Effector CD8-positive, alpha-beta T cell (primary cell): ENCODE measurements at places on chromosomes 6 and 20.

- no peak for DNase-seq
These were observed 7.2 kb upstream of the PFDN4 start for GRCh38 chr20:54200487-54201267.

DNA sequence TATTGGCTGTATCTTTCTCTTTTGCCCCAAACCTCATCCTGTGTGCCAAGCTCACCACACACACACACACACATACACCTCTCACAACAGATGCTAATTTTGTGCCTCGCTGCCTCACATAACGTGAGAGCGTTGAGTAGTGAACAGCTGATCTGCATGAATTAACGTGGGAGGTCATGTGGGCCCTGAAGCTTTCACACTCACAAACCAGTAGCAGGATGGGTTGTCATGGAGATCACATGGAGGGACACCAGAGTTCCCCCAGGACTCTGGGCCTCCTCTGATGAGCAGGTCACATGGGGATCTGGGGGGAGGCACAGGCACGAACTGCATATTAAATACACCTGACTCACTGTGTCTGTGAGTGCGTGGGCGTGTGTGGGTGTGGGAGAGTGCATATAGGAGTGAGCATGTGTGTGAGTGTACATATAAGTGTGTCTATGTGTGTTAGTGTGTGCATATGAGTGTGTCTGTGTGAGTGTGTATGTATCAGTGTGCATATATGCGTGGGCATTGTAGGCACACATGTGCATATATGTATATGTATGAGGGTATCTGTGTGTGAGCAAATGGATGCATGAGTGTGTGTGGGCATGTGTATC, 62.7 kb upstream of the SULF2 start:
- no peak for DNase-seq

DNA sequence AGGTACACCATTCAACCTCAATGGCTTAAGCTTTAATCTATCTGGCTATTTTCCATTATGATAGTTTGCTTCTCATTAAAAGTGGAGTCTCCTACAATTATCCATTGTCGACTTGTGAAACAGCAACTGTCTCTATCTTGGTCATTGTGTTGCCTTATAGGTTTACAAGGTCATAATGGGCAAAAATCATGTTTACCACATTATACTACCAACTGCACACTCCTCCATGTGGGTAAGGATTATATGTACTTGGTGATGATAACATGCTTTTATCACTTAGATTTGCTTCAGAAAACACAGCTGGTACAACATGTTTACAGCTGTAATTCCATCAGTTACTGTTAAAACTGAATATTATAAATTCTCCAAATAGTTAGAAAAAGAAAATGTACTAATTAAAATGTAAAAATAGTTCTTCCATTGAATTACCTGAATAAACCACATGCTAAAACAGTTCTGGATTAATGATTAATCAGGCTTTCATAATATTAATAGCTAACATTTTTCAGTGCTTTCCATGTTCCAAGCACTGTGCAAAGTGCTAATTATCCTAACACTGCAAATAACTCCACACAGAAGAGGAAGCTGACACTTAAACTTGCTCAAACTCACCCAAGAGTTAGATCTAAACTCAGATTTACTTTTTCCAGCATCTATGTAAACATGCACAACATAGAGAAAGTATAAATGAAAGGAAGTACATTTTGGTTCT, 96.7 kb downstream of the OGFRL1 start:
- no peak for DNase-seq

DNA sequence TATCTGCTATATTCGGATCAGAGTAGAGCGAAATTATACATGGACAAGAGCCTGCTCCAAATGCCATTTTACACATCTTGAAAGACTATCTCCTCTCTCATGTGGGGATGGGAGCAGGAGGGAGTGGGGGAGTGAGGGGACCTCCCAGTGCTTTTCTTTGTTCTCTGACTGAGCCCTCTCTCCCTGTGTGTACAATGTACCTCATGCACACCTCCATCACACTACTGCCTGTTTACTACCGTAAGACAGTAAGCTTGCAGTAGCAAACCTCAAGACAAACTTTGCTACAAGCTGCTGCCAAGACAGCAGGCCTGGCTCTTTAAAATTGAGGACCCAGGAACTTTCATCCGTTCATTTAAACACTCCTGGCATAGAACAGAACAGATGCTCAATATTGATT, 7.2 kb downstream of the NHSL1 start:
- DNase-seq: no peak

DNA sequence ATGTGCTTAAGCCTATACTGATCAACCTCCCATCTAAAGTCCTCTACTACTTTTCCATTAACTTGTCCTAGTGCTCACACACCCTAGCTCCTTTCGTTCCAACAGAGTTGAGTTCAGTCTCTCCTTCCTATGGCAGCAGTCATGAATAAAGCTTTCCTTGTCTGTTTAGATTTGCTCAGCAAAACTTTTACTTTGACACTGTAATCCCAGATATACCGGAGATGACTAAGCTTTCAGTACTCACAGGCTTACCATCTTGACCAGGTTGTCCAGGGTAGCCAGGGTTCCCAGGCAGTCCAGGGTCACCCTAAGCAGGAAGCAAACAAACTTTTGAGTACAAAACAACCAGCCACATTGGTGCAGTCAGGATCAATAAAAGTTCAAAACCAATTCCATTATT, 90.7 kb downstream of the COL21A1 start:
- DNase-seq: no peak

DNA sequence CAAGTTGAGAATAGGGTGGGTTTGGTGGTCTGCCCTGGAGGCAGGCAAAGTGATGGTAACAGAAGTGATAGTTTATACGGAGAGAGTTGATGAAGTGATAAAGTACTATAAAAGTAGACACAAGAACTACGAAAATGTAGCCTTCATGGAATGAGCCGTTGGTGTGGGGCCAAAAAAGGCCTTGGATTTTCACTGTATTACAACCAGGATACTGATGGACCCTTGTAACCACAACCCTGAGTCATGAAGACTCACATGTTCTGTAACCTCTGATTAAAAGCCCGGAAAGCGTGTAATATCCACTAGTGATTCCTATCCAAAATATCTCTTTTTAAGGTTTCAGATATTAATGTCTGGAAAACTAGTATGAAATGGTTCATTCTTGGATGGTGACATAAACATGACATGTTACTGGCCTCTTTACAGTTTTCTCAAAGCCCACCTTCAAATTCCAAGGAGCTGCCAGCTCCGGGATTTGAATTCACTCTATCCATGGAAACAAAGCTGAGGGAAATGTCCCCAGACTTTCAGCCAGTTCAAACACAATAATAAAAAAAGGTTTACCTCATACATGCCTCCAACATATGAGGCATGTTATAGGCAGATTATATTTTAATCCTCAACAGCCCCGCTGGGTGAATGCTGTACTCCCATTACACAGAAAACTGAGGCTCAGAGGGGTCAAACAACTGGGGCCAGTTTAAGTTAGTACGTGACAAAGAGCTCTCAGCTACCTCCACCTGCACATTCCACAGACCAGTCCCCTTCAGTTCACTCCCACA, 55.4 kb downstream of the MRPL14 start:
- DNase-seq: no peak

GRCh38 chr6:160919723-160920440, 71.7 kb upstream of the MAP3K4 start:
- DNase-seq: no peak

- no peak for DNase-seq
These were observed 334.4 kb downstream of the TFAP2B start for GRCh38 chr6:51153109-51153508.

GRCh38 chr20:46108435-46108841, 9.7 kb upstream of the CD40 start:
- no peak for DNase-seq

DNA sequence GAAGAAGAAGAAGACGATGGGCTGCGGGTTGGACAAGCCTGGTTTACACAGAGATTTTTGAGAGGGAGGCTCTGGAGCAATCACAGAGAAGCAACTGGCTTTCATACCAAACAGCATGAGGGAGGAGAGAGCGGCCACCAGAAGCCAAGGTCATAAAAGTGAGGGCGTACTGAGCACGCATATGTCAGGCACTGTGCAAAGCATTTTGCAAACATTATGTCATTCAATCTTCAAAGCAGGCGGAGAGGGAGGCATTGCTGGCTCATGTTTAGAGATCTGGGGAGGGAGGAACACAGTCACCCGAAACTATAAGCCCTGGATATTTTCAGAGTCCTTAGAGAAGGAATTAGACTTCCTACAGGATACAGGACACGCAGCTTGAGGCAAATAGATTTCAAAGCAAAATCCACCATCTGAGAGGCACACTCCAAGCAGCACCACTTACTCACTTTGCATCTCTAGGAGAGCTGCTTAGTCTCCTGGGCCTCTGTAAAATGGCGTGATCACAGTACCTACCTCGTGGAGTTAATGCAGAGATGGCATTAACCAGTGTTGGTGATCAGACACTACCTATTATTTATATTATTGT, 24.6 kb downstream of the RAMACL start:
- DNase-seq: no peak

GRCh38 chr20:57469418-57470211, 55.3 kb downstream of the CTCFL start:
- no peak for DNase-seq

GRCh38 chr20:5072756-5073659, 46.8 kb downstream of the PCNA start:
- DNase-seq: no peak

- DNase-seq: no peak
These were observed 17.2 kb upstream of the SNAP25 start for GRCh38 chr20:10201321-10201870.

DNA sequence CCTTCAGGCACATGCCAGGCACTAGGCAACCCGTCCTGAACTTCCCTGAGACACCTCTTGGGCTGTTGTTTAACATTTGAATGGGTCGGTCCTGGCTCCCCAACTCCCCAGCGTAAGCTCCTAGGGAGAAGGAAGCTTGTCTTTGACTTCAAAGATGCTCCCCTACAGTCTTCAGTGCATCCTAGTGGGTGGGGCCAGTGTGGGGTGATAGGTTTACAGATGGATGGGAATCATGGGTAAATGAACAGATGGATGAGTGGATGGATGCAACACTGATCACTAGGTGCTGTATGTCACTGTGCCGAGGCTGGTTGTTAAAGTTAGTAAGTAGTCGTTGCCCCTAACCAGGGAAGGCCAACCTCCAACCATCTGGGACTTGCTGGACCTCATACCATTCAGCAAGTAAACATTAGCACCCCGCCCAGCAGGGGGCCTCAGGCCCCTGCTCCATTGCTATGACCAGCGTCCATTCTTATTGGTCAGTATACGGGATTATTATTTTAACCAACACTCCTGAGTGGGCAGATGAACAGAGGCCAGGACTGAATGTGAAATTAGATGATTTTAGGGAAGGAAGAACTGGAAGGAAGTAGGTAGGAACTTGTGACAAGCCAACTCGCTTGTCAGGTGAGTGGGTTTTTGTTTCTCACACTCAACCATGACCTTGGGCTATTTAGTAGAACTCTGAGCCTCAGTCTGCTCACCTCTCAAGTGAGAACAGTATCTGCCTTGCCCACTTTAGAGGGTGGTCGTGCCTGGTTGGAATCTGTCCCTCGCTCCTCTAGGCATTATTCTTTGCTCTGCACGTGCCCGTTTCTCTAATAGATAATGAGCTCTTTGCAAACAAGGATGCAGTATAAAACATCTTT, 82.9 kb upstream of the FOXP4 start:
- DNase-seq: no peak

- DNase-seq: no peak
These were observed 115.9 kb upstream of the ARMC2 start for GRCh38 chr6:108732091-108732870.

- no peak for DNase-seq
These were observed 183.1 kb downstream of the GMPR start for GRCh38 chr6:16421462-16421960.
